ENCODE measurements at places on chromosomes 6 and 20. TPM values are rescaled to one million over a fixed set of nuclear protein-coding genes. Genes with fewer than 3 reads are reported as not detected.

- no peak for DNase-seq
These were observed 782 bp downstream of the TRMT11 start for GRCh38 chr6:125987026-125987617.

DNA sequence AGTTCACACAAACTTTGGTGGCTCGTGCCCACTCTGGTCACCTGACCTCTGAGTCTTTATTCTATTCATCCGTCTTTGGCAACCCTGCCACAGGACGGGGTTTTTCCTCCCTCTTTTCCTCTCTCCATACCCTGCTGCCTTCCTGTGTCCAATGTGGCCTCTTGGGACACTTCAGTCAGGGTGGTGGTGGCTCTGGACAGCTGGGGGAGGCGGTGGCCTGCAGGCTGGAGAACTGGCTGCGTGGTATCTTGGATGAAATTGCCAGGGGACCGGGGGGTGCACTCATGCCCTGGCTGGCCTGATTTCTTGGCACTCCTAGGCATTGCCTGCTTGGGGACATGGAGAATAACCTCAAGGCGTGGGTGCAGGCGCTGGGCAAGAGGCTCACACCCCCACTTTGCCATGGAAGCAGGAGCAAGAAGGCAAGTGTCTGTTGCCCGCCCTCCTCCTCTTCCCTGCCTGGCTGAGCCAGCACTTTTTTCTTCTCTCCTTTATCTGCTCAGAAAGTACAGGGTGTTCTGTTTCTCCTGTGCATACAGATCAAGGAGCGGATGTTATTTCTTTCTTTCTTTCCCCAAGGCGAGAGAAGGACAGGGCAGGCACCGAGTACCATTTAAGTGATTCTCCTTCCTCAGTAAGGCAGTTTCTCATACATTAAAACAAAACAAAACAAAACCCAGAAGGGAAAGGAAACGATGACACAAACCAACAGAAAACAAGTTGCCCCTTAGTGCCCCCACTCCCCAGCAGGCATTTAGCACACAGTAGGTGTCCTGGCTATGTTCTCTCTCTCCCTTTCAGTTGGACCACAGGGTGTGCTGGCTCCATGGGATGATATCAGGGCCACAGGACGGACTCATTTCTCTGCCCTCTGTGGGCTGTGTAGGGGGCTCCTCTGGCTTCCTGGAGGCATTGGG is 155.5 kb upstream of the RNF24 start:
- DNase-seq: no peak

Gene LY6G5C
- total RNA-seq: 4.7 TPM

GRCh38 chr6:11769811-11770545 is 8.6 kb downstream of the ADTRP start:
- no peak for DNase-seq

Gene KCNS1
- total RNA-seq: 0.51 TPM

Gene SMIM13
- 14.6 TPM for total RNA-seq

DNA sequence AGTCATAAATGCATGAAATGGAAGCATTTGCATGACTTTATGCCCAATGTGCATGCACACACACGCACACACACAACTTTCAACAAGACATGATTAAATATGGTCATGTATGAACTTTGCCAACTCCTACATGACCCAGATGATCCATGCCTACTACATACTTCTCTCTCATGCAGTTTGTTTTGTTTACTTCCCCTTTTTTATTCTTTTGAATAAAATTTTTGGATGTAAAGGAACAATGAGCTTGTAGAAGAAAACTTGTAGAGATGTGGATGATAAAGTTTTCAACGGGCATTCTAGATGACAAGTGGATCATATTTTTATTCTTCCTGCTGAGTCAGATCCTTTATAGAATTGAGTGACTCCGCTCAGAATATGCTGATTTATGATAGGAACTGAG is 50.8 kb upstream of the AIG1 start:
- no peak for DNase-seq

DNA sequence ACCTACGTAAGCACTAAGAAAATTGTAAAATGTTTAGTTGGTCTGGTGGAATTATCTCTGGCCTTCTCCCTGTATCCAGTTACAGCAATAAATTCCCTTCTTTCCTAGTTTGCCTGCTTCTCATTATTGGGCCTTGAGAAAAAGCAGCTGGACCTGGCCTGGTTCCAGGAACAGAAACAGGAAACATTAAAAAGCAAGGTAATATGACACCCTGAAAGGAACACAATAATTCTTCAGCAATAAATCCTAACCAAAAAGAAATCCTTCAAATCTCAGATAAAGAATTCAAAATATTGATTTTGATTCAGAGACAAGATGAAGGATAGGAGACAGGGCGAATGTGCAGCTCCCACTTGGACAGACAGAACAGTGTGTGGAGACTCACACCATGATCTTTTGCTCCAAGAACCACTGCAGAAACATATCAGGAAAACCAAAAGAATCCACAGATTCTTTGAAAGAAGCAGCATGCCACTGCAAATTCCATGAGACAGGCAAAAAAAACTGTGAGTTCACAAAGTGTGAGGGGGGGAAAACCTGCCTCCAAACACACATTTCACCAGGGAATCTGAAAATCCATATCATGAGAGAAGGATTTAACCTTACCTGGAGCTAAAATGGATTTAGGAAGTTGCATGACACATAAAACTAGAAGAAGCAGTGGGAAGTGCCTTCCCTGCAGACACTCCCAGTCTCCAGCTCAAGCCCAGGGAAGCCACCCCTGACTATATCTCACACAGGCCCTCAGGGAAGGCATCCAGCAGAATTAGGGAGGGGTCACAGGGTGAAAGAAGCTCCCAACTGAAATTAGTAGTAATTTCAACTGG is 28.9 kb downstream of the TREM1 start:
- no peak for DNase-seq

GRCh38 chr6:150320442-150320841 is 48.4 kb upstream of the IYD start:
- DNase-seq: no peak

Gene ARHGAP40
- total RNA-seq: not detected

Gene KCNK16
- not detected for total RNA-seq

Gene PLCB4
- total RNA-seq: not detected

DNA sequence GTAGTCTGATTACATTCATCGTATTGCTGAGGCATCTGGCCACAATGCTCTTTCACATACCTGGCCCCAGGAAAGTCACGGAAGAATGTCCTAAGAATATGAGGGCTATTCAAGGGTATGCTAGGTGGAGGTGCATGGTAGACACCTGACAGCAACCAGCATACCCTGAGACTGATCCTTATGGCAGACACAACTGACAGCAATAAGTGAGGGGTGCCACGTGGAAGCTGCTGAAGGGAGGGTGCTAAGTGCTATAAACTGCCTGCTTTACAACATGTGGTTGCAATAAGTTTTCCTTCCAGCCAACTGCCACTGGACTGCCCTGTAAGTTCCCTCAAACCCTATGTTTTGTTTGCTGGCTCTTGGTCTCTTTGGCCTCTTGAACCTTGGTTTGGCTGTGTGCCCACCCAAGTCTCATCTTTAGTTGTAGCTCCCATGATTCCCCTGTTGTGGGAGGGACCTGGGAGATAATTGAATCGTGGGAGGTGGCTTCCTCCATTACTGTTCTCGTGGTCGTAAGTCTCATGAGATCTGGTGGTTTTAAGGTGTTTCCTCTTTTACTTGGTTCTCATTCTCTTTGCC is 201.3 kb upstream of the MOCS1 start:
- no peak for DNase-seq

- no peak for DNase-seq
These were observed 138.3 kb downstream of the IPCEF1 start for GRCh38 chr6:154218301-154218700.

- peak; percentile 3 for DNase-seq
These were observed at the start of gene MOCS1 for GRCh38 chr6:39934131-39934757. Gene MOCS1 (minus strand): TSS chr6:39934462. CDS start chr6:39934417, 45 bp downstream.

DNA sequence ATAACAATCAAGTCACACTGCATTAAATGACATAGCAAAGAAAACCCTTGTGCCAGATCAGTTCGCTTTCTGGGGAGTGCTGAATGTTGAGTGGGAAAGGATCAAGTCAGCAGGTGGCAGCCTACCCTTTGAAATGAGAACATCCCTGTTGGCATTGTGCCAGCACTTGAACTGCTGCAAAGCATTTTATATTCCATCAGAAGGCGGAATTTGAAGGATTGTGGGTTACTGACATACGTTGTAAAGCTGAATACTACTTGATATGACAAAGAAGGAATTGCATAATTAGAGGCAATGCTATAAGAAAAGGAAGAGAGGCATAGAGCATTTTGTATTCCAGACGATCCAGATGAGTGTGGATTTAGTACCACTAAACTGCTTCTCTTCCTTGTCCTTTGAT is 26.5 kb downstream of the BCKDHB start:
- no peak for DNase-seq

GRCh38 chr6:89829472-89830169 is at the start of gene CASP8AP2:
Gene CASP8AP2 (plus strand): TSS chr6:89829880.
- DNase-seq: peak; percentile 93

- no peak for DNase-seq
These were observed 98.1 kb downstream of the YTHDF1 start for GRCh38 chr20:63117661-63118302.

DNA sequence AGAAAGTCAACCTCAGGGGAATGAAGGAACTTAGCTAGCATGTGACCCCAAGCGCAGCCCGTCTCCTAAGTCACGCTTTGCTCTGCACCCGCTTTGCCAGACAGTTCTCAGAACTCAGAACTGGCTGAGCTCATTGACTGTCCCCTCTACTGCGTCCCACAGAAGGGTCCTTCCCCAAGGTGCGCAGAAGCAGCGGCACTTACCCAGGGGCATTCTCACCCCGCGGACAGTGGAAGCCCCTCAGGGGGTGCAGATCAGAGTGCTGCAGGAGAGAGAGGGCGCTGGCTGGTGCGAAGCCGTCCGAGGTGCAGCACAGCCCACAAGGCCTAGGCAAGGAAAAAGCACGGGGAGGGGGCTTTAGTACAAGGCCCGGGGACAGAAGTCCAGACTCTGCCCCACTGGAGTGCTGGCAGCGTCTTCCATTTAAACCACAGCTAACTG is 807 bp downstream of the SNHG17 start:
- peak; percentile 10 for DNase-seq

DNA sequence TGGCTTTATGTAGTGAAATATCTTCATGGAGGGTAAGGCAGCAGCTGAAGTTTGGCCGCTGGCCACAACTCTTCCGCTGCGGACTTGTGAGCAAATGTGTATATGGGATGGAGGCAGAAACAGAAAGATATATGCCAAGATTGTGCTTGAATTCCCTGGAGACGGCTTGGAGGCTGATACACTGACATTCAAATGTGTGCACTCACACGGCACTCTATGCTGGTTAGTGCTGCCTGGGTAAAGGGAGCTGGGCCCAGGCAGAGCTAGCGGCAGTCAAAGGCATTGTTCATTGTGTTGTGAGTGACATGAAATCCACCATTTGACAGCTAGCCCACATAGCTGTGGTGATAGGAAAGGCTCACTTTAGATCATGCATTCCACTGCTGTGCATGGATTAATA is 202.7 kb downstream of the CLIC5 start:
- DNase-seq: no peak

GRCh38 chr20:63108247-63108646 is 101.5 kb upstream of the BHLHE23 start:
- no peak for DNase-seq
